ENCODE measurements at places on chromosomes 3 and 15.

DNA sequence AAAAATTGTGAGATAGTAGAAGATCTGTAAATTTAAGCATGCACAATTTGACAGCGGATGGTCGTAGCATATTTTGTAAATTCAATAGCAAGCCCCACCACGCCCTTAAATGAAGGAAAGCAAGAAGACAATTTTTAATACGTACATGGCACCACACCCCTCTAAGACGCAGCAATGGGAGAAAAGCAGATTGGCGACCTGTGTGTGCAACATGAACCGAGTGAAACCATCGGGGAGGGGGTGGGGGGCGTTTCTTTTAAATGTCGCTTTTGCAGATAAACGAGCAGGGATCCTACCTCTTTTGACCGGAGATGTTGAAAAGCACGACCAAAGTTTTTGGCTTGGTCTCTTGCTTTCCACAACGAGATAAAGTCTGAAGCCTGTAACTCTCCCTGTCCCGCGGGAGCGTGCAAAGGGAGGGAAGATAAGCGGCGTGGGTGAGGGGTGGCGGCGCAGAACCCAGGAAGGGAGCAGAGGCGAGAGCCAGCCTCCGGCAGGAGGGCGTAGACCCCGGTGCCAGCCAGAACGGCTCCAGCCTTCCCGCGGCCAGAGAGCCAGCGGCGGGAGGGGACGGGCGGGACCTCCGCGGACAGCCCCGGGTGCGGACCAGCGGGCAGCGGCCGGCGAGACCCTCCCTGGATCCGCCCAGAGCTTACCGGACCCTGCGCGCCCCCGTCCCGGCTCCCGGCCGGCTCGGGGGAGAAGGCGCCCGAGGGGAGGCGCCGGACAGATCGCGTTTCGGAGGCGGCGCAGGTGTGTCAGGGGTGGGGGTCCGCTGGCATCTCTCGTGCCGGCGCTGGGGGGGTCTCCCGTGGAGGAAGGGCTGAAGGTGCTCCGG lies at the start of gene CHL1:
Gene CHL1, plus strand, starts transcription at position 453 of the 838 bp plus-strand sequence. CDS start 123,014 bp downstream, outside the sequence.
- DNase-seq, result peak; percentile 10

DNA sequence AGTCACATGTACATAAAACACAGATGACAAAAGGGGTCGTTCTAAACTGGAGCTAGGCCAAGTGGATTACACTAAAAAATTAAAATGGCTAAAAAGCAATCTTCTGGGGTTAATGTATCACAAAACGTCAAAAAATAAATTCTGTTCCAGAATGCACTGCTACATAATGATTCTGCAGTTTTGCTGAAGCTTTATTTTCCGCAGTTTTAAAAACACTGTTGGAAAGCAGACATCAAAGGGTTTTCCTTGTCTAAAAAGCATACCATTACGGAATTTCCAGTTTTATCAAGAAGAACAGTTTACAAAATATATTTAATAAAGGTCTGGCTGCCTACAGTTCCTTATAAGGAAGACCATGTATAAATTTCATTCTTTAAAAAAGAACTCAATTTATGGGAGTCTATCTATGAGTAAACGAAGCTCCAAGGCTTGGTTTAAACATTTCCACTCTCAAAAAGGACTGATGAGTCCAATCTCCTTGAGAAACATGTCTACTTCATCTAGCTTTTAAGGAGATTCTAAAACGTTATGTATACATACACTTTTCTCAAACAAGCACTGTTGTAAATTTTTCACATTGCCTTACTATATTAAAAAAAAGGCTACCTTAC lies 1.3 kb downstream of the DMXL2 start:
- DNase-seq, result no peak

DNA sequence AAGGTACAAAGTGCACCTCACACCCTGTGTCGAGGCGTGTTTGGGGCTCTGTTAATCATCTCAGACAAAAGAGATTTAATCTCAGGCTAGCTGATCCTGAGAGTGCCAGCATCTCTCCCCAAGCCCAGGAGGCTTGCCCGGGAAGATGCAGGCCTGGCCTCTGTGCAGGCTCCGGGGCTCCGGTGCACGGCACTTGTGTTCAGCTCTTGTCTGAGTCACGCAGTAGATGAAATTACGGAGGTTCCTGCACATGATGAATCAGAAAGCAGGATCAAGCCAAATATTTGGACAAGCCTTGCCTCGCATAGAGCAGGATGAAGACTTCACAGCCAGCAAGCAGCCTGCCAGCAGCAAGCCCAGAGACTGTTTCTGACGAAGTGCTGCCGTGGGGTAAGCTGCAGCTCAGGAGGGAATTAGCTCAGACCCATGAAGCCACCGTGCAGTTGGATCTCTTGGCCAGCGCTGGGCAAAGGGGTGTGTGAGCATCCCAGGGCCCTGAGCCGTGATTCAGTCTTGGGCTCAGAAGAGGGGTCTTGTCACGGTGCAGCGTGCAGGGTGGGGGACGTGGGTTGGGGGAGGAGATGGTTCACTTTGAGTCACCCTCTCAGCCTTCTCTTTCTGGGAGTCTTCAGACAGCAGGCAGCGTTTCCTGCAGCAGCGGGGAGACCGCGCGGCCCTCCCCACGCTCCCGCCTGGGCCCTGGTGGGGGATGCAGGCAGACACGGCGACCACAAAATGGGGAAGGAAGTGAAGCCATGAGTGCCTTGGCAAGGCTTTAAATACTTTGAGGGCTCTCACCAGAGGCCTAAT lies 89.2 kb upstream of the MEF2A start:
- DNase-seq, result no peak

GRCh38 chr15:62524848-62525247 lies 359.8 kb upstream of the C2CD4B start:
- DNase-seq, result no peak

DNA sequence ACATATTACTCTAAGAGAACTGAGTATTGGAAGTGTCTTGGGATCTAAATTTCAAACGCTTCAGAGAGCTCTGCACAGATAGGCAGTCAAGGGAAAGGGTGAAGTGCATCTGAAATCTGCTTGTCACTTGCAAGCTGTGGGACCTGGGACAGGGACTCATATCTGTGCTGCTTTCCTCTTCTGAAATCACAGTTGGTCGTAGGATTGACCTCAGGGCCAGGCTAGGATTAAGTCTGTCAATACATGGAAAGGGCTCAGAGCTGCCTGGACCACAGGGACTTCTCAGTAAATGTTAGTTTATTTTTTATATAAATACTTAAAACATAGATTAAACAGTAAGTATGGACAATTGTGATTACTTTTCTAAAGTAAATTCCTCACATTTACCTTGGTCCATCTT lies 74.7 kb upstream of the CMTM7 start:
- DNase-seq, result no peak

- no peak for DNase-seq
Observed at GRCh38 chr3:55413236-55413635, 73.9 kb downstream of the WNT5A start.

DNA sequence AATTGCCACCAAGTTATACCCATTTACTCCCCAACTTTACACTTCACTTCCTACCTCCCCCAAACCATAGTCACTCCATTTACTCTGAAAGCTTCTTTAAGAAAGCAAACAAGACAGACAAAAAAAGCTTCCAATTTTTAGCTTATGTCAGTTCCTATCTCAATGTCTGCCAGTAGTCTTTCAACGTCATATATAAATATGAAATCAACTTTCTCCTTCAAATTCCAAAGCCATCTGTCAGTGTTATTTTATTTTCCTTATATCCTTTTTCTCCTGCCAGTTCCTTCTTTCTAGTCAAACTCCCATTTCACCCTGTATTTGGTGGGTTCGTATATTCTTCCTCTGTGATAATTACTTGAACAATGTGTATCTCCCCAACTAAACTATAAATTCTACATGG lies 85.8 kb upstream of the CMC1 start:
- DNase-seq, result no peak

DNA sequence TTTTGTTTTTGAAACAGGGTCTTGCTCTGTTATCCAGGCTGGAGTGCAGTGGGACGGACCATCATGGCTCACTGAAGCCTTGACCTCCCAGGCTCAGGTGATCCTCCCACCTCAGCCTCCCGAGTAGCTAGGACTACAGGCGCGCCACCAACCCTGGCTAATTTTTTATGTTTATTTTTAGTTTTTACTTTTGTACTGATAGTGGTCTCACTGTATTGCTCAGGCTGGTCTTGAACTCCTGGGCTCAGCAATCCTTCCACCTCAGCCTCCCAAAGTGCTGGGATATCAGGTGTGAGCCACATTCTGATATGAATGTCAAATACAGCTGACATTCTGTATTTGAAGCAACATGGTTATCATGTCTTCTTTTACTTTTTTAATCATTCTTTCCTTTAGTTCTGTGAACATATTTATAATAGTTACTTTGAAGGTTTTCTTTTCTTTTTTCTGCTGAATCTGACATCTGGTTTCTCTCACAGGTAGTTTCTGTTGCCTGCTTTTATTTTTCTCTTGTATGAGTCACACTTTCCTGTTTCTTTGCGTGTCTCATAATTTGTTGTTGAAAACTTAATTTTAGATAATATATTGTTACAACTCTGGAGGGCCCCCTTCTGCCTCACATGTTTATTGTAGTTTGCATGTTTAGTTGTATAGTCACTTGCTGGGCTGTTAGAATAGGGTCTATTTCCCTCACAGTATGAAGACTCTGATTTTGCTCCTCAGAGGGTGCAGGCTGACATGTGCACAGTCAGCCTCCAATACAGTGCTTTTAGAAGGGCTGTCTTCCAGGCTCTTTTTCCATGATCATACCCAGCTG lies 8.4 kb upstream of the CNTN4 start:
- DNase-seq, result no peak

GRCh38 chr3:173410436-173410835 lies 12.9 kb downstream of the NLGN1 start:
- no peak for DNase-seq

DNA sequence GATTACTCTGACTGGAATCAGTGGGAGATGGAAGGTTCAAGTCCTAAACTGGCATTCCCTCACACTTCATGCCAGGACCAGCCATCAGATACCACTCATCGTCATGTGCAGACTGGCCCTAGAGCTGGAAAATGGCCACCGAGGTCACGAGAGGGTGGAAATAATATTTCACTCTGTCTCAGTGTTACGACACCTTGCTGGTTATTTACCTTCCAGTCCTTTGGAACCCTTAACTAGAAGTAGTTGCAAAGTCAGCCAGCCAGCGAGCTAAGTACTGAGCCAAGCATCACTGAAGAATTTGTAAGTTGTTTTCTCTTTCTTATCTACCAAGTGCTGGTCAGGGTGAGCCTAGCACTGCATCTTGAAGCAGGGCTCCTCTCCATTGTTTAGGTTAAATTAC lies 309.9 kb upstream of the RASGRP1 start:
- DNase-seq, result no peak

DNA sequence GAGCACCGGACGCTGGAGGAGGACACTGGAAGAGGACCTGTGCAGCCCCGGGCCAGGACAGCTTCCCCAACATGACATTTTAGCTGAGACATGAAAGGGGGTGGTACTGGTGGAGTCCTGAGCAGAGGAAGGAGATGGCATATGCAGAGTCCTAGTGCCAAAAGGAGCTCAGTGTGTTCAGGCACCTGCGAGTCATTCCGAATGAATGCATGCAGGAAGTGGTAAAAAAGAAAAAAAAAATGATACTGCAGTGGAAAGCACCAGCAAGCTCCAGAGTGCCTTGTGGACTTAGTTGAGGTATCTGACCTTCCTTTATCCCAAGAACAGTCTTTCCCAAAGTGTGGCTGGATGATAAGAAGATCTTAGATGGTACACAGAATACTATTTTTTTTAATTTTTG lies 6.6 kb upstream of the ZNF148 start:
- no peak for DNase-seq

DNA sequence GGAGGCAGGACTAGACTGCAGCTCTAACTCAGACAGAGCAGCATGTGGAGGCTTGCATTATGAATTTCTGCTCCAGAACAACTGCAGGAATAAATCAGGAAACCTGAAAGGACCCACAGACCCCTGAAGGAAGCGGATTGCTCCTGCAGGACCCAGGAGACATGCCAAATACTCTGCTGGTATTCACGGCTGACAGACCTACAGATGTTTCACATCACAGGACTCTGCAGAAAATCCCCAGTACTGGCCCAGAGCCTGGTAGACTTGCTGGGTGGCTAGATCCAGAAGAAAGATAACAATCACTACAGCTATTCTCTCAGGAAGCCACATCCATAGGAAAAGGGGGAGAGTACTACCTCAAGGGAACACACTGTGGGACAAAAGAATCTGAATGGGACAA lies 942.1 kb downstream of the AGBL1 start:
- no peak for DNase-seq

DNA sequence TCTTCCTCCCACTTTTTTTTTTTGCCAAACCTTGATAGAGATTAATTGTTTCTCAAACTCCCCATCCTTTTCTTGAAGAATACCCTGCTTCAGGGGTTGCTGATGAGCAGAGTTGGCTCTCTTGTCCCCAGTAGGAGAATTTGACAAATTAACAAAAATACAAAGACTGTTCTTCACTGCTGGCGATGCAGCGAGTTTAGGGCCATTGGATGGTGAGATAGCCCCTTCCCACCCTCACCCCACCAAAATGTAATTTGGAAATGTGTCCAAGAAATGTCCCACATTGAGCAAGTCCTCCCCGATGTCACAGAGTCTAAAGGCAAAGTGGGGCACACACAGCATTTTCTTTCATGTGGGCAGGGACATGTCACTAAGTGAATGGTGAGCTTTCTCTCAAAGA lies 136.0 kb upstream of the RARB start:
- no peak for DNase-seq

DNA sequence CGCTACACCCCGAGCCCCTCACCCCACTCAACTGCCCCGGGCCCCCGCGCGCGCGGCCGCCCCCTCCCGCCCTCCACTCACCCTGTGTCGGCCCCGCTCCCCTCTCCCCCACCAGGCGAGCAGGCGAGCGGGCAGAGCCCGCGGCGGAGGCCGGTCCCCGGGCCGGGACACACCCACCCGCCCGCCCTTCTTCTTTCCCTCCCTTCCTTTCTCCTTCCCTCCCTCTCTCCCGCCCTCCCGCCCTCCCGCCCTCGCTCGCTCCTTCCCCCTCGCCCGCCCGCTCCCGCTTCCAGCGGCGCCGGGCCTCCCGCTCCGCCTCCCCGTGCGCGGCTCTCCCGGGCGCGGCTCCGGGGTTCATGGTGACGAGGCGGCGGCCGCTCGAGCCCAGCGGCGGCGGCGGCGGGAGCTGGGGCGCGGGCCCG lies at the start of gene CTDSPL:
Gene CTDSPL, plus strand, starts transcription at position 261 of the 422 bp plus-strand sequence. CDS start 320 bp downstream, outside the sequence.
- no peak for DNase-seq

GRCh38 chr3:180990505-180990904 lies 969 bp upstream of the DNAJC19 start:
- DNase-seq, result no peak

- DNase-seq, result no peak
Observed at GRCh38 chr3:126422121-126422520, 27.4 kb downstream of the CFAP100 start.

DNA sequence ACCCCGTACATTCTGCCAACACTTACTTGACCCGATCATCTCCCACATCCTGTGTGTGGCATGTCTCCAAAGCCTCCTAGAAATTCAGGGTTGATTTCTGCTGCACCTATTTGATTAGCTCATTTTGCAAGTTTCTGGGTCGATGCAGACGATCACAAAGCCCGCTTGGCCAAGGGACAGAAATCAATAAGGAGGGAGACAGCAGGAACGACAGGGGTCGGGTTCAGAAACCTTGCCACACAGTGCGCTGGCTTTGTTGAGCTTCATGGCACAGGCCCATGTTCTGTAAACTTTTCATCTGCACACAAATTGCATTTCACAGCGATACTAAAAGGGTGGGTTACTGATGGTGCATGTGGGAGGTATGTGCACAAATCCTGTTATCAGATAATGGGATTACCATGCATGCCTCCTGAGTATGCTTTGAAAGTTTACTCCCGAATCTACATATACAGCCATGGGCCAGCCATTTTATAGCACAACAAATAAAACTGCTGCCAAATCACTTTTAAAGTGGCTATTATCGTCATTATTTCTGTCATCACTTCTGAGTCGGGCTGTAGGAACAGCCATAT lies 95.9 kb upstream of the ATP11B start:
- DNase-seq, result peak; percentile 19

- DNase-seq, result no peak
Observed at GRCh38 chr3:38154033-38154494, 11.3 kb upstream of the OXSR1 start.
